ENCODE measurements at places on chromosomes 7 and 10. TPM values are rescaled to one million over a fixed set of nuclear protein-coding genes. Genes with fewer than 3 reads are reported as not detected.

DNA sequence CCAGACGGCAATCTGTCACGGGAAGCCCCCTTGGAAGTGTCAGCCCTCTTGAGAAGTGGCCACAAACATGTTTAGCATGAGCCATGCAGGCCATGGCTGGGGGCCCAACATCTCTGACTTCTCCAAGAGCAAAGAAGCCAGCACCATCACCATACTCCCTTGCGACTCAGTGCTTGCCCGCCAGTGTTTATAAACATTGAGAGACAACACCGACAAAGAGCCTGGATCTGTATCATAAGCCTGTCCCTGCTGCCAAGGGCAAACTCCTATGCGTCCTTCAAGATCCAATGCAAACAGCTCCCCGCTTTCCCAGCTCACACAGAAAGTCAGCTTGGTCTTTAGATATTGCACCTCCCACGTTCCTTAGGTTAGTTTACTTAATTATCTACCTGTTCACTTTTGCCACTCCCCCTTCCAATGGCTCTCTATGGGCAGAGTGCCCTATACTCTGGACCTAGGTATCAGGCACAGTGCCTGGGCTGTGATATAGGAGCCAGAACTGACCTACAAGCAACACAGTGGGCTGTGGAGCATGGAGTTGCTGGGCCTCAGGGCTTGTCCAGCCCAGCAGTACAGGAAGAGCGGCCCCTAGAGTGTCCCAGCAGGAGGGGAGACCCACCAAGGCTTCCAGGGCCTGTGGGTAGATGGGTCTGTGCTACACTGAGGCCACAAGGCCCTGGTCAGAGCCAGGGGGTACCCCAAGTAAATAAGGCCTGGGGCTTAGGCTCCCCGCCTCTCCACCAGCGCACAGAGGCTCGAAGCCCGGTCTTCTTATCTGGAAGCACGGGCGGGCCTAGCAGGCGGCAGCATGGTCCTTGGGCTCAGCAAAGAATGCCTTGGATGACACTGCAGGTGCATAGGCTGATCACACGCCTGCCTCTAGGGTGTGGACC, 37.7 kb downstream of the CAMK2B start:
- DNase-seq, result no peak

- DNase-seq, result no peak
Observed at GRCh38 chr7:156017916-156018700, 205.8 kb upstream of the SHH start.

DNA sequence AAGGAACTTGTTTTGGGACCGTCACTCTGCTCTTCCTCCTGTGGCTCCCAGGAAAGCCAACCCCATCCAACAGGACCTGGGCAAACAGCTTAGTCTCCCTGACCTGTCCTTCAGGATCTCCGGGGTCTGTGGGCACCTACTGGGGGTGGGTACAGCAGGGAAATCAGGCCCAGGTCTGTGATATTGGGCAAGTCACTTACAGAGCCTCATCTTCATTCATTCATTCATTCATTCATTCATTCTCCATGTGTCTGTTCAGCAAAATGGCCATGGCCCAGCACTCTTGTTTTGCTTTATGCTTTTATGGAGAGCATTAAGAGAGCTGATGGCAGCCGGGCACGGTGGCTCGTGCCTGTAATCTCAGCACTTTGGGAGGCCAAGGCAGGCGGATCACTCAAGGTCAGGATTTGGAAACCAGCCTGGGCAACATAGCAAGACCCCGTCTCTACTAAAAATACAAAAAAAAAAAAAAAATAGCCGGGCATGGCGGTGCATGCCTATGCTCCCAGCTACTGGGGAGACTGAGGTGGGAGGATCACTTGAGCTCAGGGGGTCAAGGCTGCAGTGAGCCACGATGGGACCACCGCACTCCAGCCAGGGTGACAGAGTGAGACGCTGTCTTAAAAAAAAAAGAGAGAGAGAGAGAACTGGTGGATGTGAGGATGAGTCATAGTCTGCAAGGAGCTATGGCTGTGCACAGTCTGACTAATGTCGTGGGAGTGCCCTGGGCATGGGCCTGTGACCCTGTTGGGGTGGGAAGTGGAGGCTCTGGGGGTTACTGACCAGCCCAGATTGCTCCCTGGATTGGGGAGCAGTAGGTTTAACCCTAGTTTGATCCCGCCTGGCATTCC, 54.3 kb downstream of the CLIP2 start:
- DNase-seq, result no peak

DNA sequence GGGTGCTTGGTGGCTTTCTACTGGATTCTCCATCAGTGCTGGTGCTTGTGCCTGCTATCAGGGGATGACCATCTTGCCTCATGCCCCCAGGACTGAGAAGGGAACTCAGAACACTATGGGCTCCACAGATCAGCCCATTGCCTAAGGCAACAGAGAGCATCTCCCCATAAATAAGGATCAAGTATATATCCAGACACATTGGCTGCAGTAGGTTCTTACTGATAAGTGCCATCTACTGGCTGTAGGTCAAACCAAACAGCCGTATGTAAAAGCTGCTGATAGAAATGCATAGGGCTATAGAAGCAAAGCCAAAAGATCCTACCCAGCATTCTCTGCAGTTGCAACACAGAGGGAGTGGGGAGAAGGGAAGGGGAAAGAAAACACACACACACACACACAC, 153.7 kb downstream of the CDK14 start:
- no peak for DNase-seq

Gene ZCCHC24
- total RNA-seq, result 0.59 TPM

DNA sequence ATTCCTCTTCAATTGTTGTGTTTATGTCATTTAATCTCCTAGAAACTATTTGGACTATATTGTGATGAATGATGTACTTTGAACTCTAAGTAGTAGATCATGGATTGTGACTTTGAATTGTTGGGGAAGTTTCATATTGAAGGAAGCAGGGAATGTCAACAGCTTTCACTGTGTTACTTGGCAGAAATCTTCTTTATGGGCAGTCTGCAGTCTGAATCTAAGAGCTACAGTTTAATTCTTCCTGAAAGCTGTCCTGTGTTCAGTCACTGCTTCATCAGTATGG, 91.6 kb downstream of the PPP1R9A start:
- DNase-seq, result no peak

DNA sequence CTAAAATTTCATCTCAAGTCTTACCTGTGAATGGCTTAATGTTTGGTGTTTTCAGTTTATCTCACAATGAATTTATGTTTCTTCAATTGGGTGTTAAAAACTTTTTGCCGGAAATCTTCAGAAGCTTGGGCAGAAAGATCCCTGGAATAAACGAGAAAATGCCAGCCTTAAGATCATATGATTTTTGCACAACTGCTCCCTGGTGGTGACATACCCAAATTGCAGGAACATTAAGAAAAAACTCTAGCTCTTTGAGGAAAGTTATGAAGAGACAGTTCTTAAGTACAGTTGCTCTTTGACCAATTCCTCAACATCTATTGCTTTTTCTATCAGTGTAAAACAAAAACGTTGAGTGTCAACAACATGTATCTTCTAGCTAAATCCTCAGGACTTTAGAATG, 48.2 kb upstream of the CREB5 start:
- DNase-seq, result no peak

Measured in activated T-helper 1 cell treated with anti-CD3 and anti-CD28 coated beads, Interleukin-12 subunit alpha, Interleukin-12 subunit beta, Interleukin-2, Interleukin-4 antibody, amounts not matched to agents 30 ng/mL and 10 ng/mL and 1 ng/mL, durations not matched to agents 14 hours and 24 hours and 36 hours (primary cell).